PC-3 (cell line): ENCODE measurements at places on chromosomes 1 and 21.

- H3K4me3 ChIP-seq, result no peak overlapping the region
- peaks cover 27% of the 10 kb centered on the region for H3K27me3 ChIP-seq
- H3K4me1 ChIP-seq, result no peaks in the 10 kb centered on the region
- H3K27ac ChIP-seq, result no peak overlapping the region
- no peaks in the 10 kb centered on the region for H3K36me3 ChIP-seq
- DNase-seq, result no peak
Observed at GRCh38 chr1:237145379-237146135, 103.6 kb downstream of the RYR2 start.

DNA sequence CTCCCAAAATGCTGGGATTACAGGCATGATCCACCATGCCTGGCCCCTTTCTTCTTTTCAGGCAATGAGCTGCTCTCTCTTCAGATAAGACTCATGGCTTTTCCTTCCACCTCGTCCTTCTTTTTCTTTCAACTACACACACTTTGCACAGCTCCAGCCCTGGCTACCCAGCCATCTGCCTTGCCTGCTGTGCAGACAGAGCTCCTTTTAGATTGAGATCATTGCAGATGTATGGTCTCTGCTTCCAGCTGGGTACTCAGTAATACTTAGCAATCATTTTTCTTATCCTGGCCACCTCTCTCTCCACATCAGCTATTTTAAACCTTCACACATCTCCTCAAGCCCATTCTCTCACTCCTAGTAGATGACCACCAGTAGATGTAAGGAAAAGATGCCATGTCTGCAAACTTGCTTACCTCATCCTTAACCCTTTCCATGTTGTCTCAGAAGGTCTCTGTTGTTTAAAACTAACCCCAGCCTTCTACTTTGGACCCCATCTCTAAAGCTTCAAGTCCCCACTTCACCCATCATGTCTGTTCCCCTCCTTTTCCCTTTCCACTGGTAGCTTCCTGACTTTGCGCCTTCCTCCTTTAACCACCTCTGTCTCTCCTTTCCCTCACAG lies 7.3 kb downstream of the RAB4A start:
- H3K36me3 ChIP-seq, result no peaks in the 10 kb centered on the region
- no peaks in the 10 kb centered on the region for H3K27me3 ChIP-seq
- no peak overlapping the region for H3K27ac ChIP-seq

GRCh38 chr1:199041173-199041914 lies 402.5 kb downstream of the PTPRC start:
- no peaks in the 10 kb centered on the region for H3K4me1 ChIP-seq
- no peaks in the 10 kb centered on the region for H3K36me3 ChIP-seq
- H3K4me3 ChIP-seq, result no peak overlapping the region

- H3K27ac ChIP-seq, result no peak overlapping the region
- no peak overlapping the region for H3K4me3 ChIP-seq
- H3K4me1 ChIP-seq, result 0 out of 2 replicates have a peak, but pooled peaks cover 7% of the 10 kb centered on the region
- no peak for DNase-seq
Observed at GRCh38 chr21:37711286-37711829, 204.9 kb downstream of the KCNJ6 start.

GRCh38 chr1:114103992-114104391 lies 49.7 kb downstream of the SYT6 start:
- no peak overlapping the region for H3K4me3 ChIP-seq
- no peak overlapping the region for H3K27ac ChIP-seq
- H3K4me1 ChIP-seq, result no peaks in the 10 kb centered on the region
- H3K27me3 ChIP-seq, result no peaks in the 10 kb centered on the region

- no peak overlapping the region for H3K4me3 ChIP-seq
- H3K27ac ChIP-seq, result no peak overlapping the region
- no peaks in the 10 kb centered on the region for H3K36me3 ChIP-seq
- H3K27me3 ChIP-seq, result peaks cover 11% of the 10 kb centered on the region; the same call in 1 of the 2 replicates
- H3K4me1 ChIP-seq, result no peaks in the 10 kb centered on the region
Observed at GRCh38 chr1:203099805-203100515, 14.1 kb upstream of the MYOG start.

GRCh38 chr21:45380566-45380965 lies 24.4 kb upstream of the COL18A1 start:
- H3K4me1 ChIP-seq, result peaks cover 13% of the 10 kb centered on the region; the same call in 1 of the 2 replicates
- H3K27ac ChIP-seq, result no peak overlapping the region
- H3K27me3 ChIP-seq, result no peaks in the 10 kb centered on the region
- no peaks in the 10 kb centered on the region for H3K36me3 ChIP-seq
- no peak for DNase-seq

GRCh38 chr1:161189036-161189435 lies 9.8 kb downstream of the ADAMTS4 start:
- H3K4me3 ChIP-seq, result no peak overlapping the region
- no peaks in the 10 kb centered on the region for H3K36me3 ChIP-seq
- H3K4me1 ChIP-seq, result no peaks in the 10 kb centered on the region
- DNase-seq, result no peak
- H3K27ac ChIP-seq, result no peak overlapping the region
